ENCODE measurements at places on chromosomes 7 and 10.

DNA sequence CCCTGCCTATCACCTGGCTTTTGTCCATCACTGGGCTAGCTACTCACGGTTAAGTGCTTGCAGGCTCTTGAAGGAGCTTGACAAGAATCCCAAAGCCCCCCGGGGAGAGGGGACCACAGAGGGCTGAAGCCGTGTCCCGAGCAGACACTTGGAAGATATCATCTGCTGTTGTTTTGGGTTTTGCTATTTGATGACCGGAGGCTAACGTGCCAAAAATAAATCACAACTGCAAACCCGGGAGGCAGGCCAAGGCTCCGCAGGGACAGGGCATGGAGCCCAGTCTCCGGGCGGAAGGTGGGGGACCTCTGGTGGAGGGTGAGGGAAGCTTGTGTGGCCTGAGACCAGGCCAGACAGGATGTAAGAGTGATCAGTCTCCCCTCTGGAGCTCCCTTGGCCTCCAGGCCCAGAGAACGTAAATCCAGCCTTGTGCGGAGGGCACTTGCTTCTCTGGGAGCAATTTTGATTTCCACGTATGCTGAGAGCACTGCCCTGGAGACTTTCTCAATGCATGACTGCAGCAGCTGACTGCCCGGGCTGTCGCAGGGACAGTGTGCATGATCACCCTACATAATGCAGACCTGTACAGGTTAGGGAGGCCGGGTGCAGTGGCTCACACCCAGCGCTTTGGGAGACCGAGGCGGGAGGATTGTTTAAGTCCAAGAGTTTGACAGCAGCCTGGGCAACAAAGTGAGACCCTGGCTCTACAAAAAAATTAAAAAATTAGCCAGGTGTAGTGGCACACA is at the start of gene PHKG1:
Gene PHKG1 (minus strand): TSS at position 164 of the 743 bp plus-strand sequence. CDS start 4,011 bp downstream, outside the sequence.
- DNase-seq, result no peak

DNA sequence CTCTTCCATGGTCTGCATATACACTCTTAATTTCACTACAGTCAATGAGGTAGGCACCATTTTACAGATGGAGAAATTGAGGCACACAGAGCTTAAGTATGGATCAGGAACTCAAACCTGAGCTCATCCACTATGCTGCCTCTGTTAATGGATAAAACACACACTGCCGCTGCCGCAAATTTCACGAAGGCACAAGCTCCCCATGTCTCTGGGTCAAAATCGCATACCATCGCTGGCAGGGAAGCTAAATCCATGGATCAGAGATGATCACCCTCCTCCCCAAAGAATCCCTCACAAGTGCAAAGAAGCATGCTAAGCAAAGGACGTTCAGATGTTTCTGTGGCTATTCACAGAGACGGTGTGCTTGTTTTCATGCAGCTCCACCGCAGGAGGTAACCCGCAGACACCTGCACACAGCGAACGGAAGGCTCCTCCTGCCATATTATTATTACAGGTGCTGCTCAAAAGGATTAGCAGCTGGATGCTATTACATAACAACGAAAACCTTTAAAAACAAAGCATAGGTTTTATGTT is 109.3 kb downstream of the UBE2H start:
- no peak for DNase-seq

DNA sequence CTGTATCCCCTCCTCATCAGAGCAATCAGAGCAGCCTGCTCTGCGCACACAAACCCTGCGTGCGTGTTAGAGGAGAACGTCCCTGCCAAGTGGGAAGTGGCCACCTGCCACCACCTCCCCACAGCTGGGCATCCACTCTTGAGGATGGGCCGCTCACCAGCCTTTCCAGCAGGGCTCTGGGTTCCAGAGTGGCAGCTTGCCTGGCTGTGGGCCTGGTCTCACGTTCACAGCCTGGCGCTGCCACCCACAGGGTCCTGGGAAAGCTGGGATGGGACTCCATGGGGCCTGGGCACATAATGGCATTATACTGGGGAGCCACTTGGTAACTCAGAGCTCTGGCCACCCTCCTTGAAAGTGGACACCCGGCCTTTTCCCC is 151.1 kb upstream of the PPP2R2D start:
- DNase-seq, result no peak

DNA sequence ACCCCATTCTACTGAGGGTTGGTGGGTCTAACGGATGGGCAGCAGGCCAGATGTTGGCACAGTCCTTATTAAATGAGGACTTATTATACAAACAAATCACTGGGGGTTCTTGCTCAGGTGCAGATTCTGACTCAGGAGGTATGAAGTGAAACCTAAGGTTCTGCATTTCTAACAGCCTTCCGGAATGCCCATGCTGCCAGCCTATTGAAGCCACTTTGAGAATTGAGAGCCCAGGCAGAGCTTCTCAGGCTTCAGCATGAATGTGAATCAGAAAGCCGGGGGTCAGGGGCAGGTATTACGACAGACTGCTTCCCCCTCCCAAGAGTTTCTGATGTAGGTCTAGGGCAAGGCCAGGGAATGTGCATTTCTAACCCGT is 34.1 kb upstream of the NPFFR1 start:
- DNase-seq, result no peak

DNA sequence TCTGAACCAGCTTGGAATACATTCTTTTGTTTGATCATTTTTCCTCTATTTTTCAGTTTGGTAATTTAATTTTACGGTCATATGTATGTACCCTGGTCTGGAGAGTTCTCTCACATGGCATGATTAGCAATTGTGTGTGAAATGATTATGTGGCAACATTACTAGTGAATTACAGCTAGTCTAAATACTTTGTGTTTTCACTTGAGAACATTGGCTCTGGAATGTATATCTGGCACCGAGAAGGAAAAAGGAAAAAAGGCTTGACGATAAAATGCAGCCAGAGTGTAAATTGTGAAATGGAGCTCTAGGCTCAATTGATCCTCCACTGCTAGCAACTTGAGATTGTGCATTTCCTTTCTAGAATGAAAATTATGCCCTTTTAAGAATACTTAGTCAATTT is 397.2 kb downstream of the EXOC4 start:
- DNase-seq, result no peak

- no peak for DNase-seq
Observed at GRCh38 chr7:104275900-104276299, 52.5 kb upstream of the LHFPL3 start.

GRCh38 chr10:79098596-79099015 is 29.8 kb downstream of the ZMIZ1 start:
- no peak for DNase-seq
